Activated T-cell treated with anti-CD3 and anti-CD28 coated beads, Interleukin-2, amount 50 U/mL, for 72 hours (primary cell): ENCODE measurements at places on chromosomes 4 and X. TPM values are rescaled to one million over a fixed set of nuclear protein-coding genes. Genes with fewer than 3 reads are reported as not detected.

TEX13C gene
- not detected for total RNA-seq

FAM9B gene
- not detected for total RNA-seq

GJB1 gene
- total RNA-seq = 0.28 TPM

SPIN2A gene
- total RNA-seq = 0.72 TPM

HTR2C gene
- total RNA-seq = not detected

DSPP gene
- not detected for total RNA-seq

CCKAR gene
- total RNA-seq = not detected

PDHA1 gene
- total RNA-seq = 165 TPM

ZNF630 gene
- total RNA-seq = 3.4 TPM

GNRHR gene
- total RNA-seq = not detected

AWAT2 gene
- total RNA-seq = not detected

FAM200B gene
- 23.1 TPM for total RNA-seq

DOK7 gene
- total RNA-seq = not detected

DDX53 gene
- total RNA-seq = not detected

- DNase-seq = no peak
Measured at GRCh38 chrX:33725535-33726210, 406.4 kb downstream of the FAM47A start.

GRCh38 chrX:40855411-40855810, 120.1 kb upstream of the MED14 start:
- DNase-seq = no peak

DNA sequence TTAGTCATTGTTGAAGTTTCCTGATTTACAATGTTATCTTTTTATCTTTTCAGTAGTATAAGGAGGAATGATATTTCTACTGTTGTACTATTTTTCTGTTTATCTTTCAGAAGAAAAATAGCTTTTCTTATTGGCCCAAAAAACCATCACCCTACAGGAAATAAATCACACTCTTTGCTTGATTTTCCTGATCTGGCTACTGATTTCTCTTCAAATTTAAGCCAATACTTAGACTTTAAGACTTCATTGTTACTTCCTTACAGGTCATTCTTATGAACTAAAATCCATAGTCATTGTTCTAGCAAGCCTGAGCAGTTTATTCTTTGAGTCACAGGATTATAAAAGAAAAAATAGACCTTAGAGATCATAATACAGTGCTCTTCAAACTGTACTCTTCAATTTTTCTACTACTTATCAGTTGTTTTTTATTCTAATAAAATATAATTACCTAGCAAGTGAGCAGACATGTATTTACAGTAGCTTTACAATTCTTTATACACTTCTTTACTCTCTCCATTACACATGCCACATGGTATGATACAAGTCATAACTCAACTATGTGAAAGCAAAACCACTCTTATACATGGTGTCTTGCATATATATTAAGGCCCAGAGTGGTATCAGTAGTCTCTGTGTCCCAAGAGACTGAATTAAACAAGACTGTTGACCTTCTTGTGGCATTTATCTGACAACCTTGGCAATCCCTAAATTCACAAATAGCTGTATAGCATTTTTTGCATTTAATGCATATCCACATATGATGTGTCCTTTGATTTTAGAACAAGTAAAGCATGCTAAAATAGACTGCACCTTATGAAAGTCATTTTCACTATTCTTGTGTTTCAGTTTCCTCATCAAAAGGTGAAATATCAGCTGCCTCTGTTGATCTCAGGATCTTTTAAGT, 47.9 kb downstream of the TET2 start:
- no peak for DNase-seq

DNA sequence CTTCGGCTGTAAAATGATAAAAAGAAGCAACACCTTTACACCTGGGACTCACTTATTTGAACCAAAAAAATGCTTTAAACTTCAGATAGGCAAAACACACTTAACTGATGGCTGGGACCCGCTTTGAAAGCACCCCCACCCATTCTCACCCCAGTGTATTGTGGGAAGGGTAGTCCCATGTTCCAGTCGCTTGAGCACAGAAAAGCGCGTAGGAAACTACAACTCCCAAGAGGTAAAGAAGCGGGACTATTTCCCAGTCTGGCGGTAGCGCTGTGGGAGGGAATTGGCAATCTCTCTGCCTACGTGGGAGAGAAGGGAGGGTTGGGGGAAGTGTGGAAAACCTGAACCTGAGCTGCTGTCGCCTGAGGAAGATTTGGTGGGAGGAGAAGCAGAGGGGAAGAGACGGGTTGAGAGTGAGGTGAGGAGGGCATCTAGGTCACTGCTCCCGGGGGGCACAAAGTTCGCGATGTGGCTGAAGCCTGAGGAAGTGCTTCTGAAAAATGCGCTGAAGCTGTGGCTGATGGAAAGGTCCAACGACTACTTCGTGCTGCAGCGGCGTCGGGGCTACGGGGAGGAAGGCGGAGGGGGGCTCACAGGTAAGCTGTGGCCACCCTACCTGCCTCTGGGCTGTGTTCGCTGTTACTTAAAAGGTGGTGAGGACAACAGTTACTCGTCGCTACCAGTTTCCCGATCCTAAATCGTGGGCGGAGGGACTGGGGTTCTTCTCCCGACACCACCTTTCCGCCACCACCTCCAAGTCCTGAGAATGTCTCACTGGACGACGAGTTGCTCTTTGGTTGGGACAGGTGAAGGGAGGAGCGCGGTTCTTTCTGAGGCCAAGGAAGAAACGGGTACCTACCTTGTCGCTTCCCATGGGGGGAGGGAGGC, at the start of gene TBC1D8B:
Gene TBC1D8B, plus strand, starts transcription at position 286 of the 888 bp plus-strand sequence. Its CDS starts 181 bp downstream, at position 467.
- peak; percentile 8 for DNase-seq

- no peak for DNase-seq
Measured at GRCh38 chrX:24468245-24468644, 3.2 kb downstream of the PDK3 start.

GRCh38 chr4:38283724-38284123, 323.5 kb downstream of the PTTG2 start:
- no peak for DNase-seq

DNA sequence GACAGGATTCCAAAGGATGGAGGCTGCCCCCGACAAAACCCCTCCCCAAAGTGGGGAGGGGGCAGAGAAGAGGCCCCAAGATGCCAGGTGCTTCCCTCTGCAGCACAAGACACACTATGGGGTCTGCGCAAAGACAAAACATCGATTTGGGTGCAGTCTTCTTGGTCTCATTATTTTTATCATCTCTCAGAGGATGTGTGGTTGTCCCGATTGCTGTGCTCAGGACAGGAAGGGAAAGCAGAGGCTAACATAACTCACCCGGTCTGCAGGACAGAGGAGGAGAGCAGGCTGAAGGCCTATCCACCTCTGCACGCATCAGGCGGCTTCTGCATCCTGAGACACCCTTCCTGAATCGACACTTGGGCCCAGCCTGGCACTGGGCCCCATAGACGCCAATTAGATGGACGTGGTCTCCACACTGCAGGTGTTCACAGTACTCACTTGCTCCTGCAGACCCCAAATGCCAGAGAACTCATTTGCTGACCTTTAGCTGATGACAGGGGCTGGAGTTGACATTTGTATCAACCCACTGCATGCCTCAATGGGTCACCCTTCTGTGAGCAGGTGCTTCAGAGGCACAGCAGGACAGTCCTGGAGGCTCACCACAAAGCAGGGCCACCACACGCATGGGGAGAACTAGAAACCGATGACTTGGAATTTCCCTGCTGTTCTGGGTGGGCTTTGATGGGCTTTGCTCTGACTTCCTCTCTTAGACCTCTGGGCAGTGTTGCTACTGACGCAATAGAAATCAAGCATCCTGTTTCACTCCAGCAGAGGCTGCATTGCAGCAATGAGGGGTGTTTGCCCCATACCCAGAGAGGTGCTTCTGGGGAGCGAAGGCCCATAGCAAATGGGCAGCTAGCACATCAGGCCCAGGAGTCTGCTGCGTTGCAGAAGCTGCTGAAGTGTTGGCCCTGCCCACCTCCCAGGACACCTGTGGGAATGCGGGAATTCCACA, 96.3 kb upstream of the ENPP6 start:
- peak; percentile 24 for DNase-seq

GRCh38 chr4:113447061-113447460, 314.5 kb downstream of the CAMK2D start:
- DNase-seq = no peak

GRCh38 chr4:53956454-53956853, 108.0 kb downstream of the CHIC2 start:
- DNase-seq = no peak

DNA sequence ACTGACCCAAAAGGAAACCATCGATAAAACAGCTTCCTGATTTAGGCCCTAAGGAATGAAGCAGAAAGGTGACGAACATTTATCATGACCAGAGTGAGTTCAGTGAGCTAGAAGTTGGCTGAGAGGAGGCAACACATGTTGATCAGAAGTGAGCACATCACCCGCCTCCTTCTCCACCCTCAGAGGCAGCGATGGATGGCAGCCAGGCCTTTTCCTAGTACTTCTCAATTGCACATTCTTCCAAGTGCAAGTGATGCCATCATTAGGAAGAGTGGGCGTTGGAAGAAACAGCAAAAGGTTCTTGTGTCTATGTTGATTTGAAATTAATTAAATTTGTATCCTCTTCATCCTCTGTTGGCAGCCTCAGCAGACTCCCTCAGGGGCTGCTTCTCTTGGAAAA, 51.7 kb downstream of the TMEM154 start:
- DNase-seq = no peak

GRCh38 chrX:33987458-33987857, 144.7 kb downstream of the FAM47A start:
- no peak for DNase-seq

- no peak for DNase-seq
Measured at GRCh38 chr4:113293674-113294073, 244.2 kb downstream of the ANK2 start.

- no peak for DNase-seq
Measured at GRCh38 chrX:53256446-53257041, 24.8 kb downstream of the IQSEC2 start.

DNA sequence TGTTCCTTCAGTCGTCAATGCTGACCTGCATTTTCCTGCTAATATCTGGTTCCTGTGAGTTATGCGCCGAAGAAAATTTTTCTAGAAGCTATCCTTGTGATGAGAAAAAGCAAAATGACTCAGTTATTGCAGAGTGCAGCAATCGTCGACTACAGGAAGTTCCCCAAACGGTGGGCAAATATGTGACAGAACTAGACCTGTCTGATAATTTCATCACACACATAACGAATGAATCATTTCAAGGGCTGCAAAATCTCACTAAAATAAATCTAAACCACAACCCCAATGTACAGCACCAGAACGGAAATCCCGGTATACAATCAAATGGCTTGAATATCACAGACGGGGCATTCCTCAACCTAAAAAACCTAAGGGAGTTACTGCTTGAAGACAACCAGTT, 12.6 kb downstream of the TLR8 start:
- no peak for DNase-seq

- DNase-seq = no peak
Measured at GRCh38 chr4:151227731-151228130, 49.2 kb upstream of the PRSS48 start.

DNA sequence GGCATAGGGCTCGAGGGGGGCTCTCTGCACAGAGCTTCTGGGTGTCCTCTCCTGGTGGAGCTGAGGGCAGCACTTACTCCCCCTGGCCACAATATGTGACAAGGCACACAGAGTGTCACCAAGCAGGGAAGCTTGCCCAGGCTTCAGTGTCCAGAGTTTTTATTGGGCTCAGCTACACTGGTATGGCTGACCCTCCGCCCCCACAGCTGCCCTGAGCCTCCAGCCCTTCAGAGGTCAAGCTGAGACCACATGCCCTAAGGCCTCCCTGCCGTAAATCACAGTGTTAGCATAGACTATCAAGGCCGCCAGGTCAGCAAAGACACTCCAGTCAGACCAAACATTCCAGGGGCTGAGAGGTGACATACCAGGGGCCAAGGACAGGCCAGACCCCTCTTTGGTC, 59.0 kb downstream of the EVC start:
- no peak for DNase-seq
